Dorsolateral prefrontal cortex (tissue), 122 donors: ENCODE measurements at places on chromosomes 7 and 10. TPM values are rescaled to one million over a fixed set of nuclear protein-coding genes. Genes with fewer than 3 reads are reported as not detected.

LHFPL3 gene
- 11.6 TPM for total RNA-seq

ASAH2 gene
- total RNA-seq, result 6.5 TPM

NPC1L1 gene
- total RNA-seq, result 0.83 TPM

OPN1SW gene
- not detected for total RNA-seq

C10orf53 gene
- total RNA-seq, result not detected

CXCL12 gene
- 9.8 TPM for total RNA-seq

PLA2G12B gene
- not detected for total RNA-seq

ERV3-1 gene
- total RNA-seq, result 19.6 TPM

GNGT1 gene
- total RNA-seq, result not detected
